ENCODE measurements at places on chromosomes 3 and 15.

- no peak for ATAC-seq
These were observed 115.2 kb downstream of the TIGIT start for GRCh38 chr3:114408736-114409670.

DNA sequence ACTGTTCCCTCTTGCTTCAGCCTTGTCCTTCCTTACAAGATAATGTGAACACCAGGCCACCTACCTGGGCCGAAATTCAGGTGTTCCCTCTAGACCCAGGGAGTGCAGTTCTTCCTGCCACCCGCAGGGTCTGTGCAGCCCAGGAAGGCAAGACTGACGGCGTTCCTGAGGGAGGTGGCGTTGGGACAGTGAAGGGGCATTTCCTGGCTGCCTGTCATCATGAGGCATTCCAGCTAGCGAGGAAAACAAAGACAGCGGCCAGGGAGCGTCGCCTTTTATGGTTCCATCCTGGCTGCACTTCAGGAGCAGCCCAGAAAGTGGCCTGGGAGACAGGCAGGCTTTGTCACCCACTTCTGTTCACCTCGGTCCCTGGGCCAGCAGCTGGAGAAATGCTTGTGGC is 84.8 kb upstream of the WNT5A start:
- no peak for ATAC-seq

GRCh38 chr3:65230261-65231139 is 542.7 kb upstream of the ADAMTS9 start:
- peak; percentile 88 for ATAC-seq

DNA sequence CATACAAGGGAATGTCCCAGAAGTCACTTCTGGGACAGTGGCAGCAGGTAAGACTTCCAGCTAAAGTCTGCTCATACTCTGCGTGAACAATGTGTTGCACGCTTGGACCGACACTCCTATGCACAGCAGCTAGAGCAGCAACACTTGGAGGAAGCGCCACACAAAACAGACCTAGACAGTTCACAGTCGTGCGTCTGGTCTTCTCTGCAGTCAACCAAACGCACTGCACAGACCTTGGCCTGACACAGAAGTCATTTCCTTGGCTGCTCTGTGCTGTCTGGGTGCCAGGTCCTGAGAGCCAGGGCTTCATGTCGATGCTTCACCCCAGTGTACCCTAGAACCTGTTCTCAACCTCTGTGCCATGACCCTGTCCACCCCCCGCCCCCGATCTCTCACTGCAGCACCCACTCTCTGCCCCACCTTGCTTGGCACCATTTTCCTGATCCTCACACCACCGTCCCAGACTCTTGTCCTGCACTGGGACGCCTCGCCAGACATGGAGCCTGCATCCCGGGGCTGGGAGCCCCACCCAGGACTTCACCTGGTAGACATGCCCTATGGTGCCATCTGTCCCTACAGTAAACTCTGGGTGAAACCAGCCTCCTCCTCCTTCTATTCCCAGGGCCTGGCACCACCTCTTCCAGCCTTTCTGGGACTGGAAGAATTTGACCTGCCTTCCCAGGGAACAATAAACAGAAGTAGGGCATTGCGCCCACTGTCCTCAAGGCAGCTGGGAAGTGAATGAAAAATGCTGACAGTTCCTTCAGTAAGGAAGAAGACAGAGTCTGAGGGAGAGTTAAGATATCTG is 3.1 kb downstream of the ATP10A start:
- ATAC-seq: no peak

- no peak for ATAC-seq
These were observed 11.7 kb upstream of the MBNL1 start for GRCh38 chr3:152256851-152257562.

All from motor neuron (in vitro differentiated cells).